ENCODE measurements at places on chromosomes 6 and 20. TPM values are rescaled to one million over a fixed set of nuclear protein-coding genes. Genes with fewer than 3 reads are reported as not detected.

DNA sequence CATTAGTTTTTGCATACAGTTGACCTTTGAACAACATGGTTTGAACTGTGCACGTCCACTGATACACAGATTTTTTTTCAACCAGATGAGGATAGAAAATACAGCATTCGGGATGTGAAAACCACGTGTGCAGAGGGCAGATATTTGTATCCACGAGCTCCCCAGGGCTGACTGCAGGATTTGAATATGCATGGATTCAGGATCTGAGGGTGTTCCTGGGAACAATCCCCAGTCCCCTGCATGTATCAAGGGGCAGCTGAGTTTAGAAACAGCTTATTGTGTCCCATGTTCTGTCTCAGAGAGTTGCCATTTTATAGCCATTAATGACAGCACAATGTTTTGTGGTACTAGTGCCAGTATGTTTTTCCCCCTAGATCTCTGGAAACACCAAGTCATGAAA lies 53.6 kb downstream of the CD164 start:
- DNase-seq = no peak

GRCh38 chr6:45698046-45698445 lies 317.6 kb downstream of the CLIC5 start:
- no peak for DNase-seq

GRCh38 chr6:88166493-88167351 lies 575 bp upstream of the CNR1 start:
- peak; percentile 21 for DNase-seq

SGK2 gene
- 3.3 TPM for total RNA-seq

- DNase-seq = no peak
These were observed 86.1 kb downstream of the SIM1 start for GRCh38 chr6:100378576-100378975.

DNA sequence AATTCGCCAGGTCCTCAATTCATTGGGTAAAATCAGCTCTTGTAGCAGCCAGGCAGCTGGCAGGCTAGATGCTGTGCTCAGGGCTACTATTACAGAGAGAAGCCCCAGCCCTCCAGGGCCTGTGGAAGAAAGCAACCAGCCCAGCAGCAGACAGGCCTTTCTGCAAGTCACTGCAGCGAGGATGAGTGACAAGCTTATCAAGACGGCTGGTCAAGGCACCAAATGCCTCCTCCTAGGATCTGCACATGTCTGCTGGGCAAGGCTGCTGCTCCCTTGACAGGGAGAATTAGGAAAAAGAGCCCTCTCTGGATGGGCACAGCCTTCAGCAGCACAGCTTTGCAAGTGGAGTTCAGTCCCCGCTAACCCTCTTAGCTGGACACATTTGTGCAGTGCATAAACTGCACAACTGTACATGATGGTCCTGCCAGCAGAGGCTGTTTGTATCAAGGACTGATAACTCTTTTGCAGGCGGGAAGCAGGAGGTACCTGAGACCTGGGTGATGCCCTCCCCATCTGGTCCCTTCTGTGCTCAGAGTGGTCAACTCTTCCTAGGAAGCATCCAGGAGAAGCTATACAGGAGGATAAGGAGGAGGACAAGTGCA lies 89.9 kb downstream of the CDC5L start:
- no peak for DNase-seq

All from ovary (tissue), 10 donors.